Activated T-helper 2 cell treated with anti-CD3 and anti-CD28 coated beads, Interferon-gamma antibody, Interleukin-2, Interleukin-4, amounts not matched to agents 10 μg/mL and 5 μg/mL and 100 μg/mL, durations not matched to agents 14 hours and 24 hours and 36 hours (primary cell): ENCODE measurements at places on chromosomes 16 and 17. TPM values are rescaled to one million over a fixed set of nuclear protein-coding genes. Genes with fewer than 3 reads are reported as not detected.
A peak's percentile ranks its signal among the peaks of the same experiment; 100 is the strongest.

The MEIOC gene
- total RNA-seq, result 0.37 and 1.3 TPM in 2 replicates

The SARM1 gene
- 35.0 and 35.9 TPM in 2 replicates for total RNA-seq

The BAHCC1 gene
- total RNA-seq, result 0.90 and 0.91 TPM in 2 replicates

The PITPNC1 gene
- 10.9 and 11.2 TPM in 2 replicates for total RNA-seq

DNA sequence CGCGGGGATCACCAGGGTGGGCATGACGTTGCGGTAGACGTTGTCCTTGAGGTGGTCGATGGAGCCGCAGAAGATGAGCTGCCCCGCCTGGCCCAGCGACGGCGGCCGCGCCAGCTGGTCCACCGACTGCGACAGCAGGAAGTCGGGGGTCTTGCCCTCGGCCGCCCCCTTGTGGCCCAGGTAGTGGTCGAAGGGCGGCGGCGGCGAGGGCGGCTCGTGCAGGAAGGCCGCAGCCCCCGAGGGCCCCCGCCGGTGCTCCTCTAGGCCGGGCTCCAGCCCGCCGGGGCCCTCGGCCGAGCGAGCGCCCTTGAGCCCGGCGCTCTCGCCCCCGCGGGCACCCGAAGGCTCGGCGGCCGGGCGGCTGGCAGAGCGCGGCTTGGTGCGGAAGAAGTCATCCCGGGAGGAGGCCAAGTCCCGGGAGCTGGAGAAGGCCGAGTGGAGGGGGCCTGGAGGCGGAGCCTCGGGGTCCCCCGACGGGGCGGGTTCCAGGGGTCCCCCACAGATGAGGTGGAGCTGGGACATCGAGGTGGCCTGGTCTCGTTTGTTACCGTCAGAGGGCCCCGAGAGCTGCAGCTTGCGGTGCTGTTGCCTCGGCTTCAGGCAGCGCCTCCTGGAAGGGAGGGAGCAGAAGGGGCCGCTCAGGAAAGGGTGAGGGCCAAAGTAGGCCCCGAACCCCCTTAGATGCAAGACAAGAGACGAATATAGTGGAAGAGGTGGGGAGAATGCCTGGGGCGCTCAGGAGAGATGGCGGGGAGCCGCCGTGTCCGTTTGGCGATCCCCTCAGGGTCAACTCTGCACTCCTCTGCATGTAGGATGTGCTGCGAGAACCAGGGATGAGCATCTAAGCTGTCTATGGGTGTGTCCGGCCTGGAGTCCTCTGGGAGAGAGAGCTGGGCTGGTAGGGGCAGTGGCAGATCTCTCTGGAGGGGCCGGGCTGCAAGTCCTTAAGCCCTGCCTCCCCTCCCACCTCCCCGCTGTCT is 8.8 kb downstream of the FAM171A2 start:
- H3K4me1 ChIP-seq, result no peaks in the 10 kb centered on the region
- DNase-seq, result no peak
- H3K27me3 ChIP-seq, result peaks cover 15% of the 10 kb centered on the region
- peaks cover 7% of the 10 kb centered on the region for H3K36me3 ChIP-seq

DNA sequence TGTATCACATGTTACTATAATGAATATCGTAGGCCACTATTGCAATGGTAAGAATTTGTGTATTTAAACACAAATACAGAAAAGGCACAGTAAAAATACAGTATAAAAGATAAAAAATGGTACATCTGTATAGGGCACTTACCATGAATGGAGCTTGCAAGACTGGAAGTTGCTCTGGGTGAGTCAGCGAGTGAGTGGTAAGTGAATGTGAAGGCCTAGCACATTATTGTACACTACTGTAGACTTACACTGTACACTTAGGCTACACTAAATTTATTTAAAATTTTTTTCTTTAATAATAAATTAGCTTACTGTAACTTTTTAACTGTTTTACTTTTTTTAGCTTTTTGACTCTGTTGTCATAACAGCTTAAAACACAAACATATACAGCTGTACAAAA is 42.5 kb downstream of the AKAP10 start:
- no peaks in the 10 kb centered on the region for H3K4me1 ChIP-seq
- no peaks in the 10 kb centered on the region for H3K27me3 ChIP-seq
- H3K4me3 ChIP-seq, result no peak overlapping the region
- no peak for DNase-seq
- H3K27ac ChIP-seq, result no peak overlapping the region

GRCh38 chr17:35486920-35487732 is 38.6 kb upstream of the SLFN13 start:
- H3K4me3 ChIP-seq, result peak overlapping the region; percentile 83
- H3K27ac ChIP-seq, result peak overlapping the region; percentile 94
- peaks cover 90% of the 10 kb centered on the region for H3K36me3 ChIP-seq
- peak; percentile 65 for DNase-seq
- peaks cover 49% of the 10 kb centered on the region for H3K4me1 ChIP-seq

- H3K27ac ChIP-seq, result no peak overlapping the region
- H3K4me3 ChIP-seq, result no peak overlapping the region
- no peaks in the 10 kb centered on the region for H3K36me3 ChIP-seq
- H3K4me1 ChIP-seq, result peaks cover 3% of the 10 kb centered on the region
These were observed 15.6 kb downstream of the TLE7 start for GRCh38 chr16:71426069-71426879.

- no peaks in the 10 kb centered on the region for H3K36me3 ChIP-seq
- no peak overlapping the region for H3K4me3 ChIP-seq
These were observed 13.5 kb downstream of the STH start for GRCh38 chr17:46012506-46013079.

DNA sequence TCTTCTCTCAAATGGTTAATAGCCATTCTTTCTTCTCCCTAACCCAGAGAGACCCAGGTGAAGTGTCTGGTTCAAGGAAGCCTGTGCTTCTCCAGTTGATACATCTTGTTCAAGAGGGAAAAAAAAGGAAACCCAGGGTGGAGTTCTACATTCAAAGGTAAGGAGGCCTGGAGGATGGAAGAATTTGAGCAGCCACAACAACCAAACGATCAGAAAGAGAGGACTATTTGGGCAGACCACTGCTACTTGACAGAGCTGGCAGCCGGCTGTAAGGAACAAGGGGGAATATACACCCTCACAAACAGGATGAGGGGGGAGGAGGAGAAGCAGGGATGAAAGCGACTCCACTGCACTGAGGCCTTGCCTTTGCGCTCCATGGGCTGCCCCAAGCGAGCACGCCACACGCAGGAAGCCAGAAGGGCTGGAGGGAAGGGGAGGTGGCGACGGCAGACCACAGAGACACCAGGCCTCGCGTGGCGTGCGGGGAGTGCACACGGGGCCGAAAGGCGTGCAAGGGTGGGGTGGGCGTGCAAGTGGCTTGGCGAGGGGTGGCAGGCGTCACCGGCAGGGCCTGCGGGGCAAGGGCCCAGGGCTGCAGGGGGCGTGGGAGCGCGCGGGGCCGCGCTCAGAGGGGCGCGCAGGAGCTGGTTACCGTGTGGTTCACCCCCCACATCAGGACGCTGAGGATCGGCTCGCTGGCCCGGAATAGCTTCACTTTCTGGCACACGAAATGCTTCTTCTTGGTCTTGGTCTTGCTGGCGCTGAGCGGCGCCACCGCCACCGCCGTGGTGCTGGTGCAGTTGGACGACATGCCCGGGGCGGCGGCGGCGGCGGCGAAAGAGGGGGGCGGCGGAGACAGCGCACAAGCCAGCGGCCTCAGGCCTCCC is 499 bp downstream of the PIP4K2B start:
- peak overlapping the region; percentile 98 for H3K4me3 ChIP-seq
- peaks cover 34% of the 10 kb centered on the region for H3K4me1 ChIP-seq
- no peaks in the 10 kb centered on the region for H3K27me3 ChIP-seq
- H3K36me3 ChIP-seq, result peaks cover 62% of the 10 kb centered on the region
- H3K27ac ChIP-seq, result peak overlapping the region; percentile 91

- H3K27ac ChIP-seq, result no peak overlapping the region
- H3K36me3 ChIP-seq, result no peaks in the 10 kb centered on the region
- no peaks in the 10 kb centered on the region for H3K4me1 ChIP-seq
- no peak overlapping the region for H3K4me3 ChIP-seq
- H3K27me3 ChIP-seq, result peaks cover 16% of the 10 kb centered on the region
- DNase-seq, result no peak
These were observed 27.7 kb downstream of the NECAB2 start for GRCh38 chr16:83995754-83996153.

- H3K36me3 ChIP-seq, result no peaks in the 10 kb centered on the region
- no peak overlapping the region for H3K4me3 ChIP-seq
- no peak overlapping the region for H3K27ac ChIP-seq
- H3K27me3 ChIP-seq, result peaks cover 1% of the 10 kb centered on the region
- no peak for DNase-seq
These were observed 389.6 kb upstream of the DYNLRB2 start for GRCh38 chr16:80150978-80151721.

GRCh38 chr17:41498276-41498675 is 7.1 kb downstream of the KRT13 start:
- no peak overlapping the region for H3K4me3 ChIP-seq
- no peaks in the 10 kb centered on the region for H3K27me3 ChIP-seq
- H3K27ac ChIP-seq, result no peak overlapping the region

- peaks cover 4% of the 10 kb centered on the region for H3K4me1 ChIP-seq
- no peaks in the 10 kb centered on the region for H3K27me3 ChIP-seq
- no peak overlapping the region for H3K27ac ChIP-seq
- DNase-seq, result no peak
- H3K4me3 ChIP-seq, result no peak overlapping the region
- H3K36me3 ChIP-seq, result peaks cover 40% of the 10 kb centered on the region
These were observed 119.6 kb downstream of the SPAG9 start for GRCh38 chr17:51000835-51001638.

- peak within 1 kb of the TSS; percentile 88 for H3K27ac ChIP-seq
- H3K4me3 ChIP-seq, result peak within 1 kb of the TSS; percentile 61
- peaks cover 15% of the 10 kb centered on the region for H3K36me3 ChIP-seq
- no peak for DNase-seq
These were observed at the start of gene CES4A for GRCh38 chr16:66988197-66988788. TSS of gene CES4A (plus strand) at chr16:66988589. CDS start at chr16:66988773, 184 bp downstream.

- H3K27ac ChIP-seq, result no peak overlapping the region
- H3K27me3 ChIP-seq, result no peaks in the 10 kb centered on the region
- H3K4me3 ChIP-seq, result no peak overlapping the region
- no peaks in the 10 kb centered on the region for H3K36me3 ChIP-seq
- DNase-seq, result peak; percentile 15
- peaks cover 12% of the 10 kb centered on the region for H3K4me1 ChIP-seq
These were observed 44.9 kb upstream of the DNAJA2 start for GRCh38 chr16:47018223-47018891.

DNA sequence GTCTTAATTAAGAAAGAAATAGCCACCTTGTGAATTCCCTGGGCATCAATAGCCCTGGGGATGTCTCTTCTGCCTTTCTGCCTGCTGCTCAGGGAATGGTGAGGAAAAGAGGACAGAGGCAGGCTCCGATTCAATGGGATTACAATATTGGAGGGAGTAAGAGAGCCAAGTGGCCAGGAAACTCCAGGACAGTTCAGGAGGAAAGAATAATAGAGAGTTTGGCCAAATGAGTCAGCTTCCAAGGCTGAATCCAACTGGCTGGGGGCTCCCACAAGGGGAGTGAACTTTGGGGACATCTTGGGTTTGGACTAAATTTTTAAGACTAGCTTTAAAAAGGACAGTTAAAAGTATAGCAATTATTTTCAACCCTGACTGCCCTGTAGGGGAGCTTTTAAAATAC is 235.8 kb upstream of the ASIC2 start:
- no peak overlapping the region for H3K27ac ChIP-seq
- no peak for DNase-seq
- H3K27me3 ChIP-seq, result no peaks in the 10 kb centered on the region

DNA sequence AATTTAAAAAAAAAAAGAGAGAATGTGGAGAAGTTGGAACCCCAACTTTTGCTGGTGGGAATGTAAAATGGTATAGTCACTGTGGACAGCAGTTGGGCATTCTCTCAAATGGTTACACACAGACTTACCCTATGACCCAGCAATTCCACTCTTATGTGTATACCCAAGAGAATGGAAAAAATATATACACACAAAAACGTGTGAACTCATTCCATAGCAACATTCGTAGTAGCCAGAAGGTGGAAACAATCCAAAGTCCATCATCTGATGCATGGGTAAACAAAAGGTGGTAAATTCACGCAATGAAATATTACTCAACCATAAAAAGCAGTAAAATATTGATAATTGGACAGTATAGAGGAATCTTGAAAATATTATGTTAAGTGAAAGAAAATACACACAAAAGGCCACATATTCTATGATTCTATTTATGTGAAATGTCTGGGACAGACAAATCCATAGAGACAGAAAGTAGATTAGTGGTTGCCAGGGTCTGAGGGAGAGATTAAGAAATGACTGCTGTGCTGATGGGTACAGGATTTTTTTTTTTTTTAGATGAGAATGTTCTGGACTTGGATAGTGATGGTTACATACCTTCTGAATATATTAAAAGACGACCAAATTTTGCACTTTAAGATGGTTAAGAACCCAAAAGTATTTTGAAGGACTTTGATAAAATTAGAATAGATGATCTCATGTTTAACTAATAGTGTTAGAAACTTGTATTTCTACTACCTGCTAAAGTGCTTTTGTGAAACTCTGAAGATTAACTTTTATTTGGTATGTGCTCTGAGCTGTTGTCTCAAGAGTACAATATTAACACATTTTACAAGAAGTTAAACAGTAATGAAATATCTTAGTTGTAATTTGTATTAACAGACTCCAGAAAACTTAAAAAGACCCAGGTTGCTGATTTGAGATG is 60.9 kb downstream of the MRTFB start:
- no peak overlapping the region for H3K4me3 ChIP-seq
- no peaks in the 10 kb centered on the region for H3K27me3 ChIP-seq
- DNase-seq, result no peak
- no peaks in the 10 kb centered on the region for H3K36me3 ChIP-seq

DNA sequence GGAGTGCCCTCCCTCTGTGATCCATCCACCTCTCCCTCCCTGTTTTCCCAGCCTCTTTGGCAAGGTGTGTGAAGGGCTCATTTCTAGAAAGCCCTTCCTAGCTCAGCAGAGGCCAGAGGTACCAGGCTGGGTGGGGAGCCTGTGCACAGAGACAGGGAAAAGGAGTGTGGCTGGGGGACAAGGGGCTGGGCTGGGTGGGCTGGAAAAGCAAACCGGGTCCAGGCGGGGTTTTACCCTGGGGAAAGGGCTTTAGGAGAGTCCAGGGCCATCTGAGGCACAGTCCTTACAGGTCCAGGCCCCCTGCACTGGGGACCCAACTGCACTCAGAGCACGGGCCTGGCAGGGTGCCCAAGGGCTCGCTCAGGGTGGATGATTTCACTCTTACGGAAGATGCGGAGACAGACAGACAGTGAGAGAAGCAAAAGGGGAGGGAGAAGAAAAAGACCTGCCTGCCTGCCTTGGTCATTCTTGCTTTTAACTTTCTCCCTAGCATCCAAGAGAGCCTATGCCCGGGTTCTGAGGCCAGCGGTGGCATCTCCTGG is 7.0 kb downstream of the CRHR1 start:
- peaks cover 52% of the 10 kb centered on the region for H3K27me3 ChIP-seq
- no peak for DNase-seq
- no peak overlapping the region for H3K27ac ChIP-seq

DNA sequence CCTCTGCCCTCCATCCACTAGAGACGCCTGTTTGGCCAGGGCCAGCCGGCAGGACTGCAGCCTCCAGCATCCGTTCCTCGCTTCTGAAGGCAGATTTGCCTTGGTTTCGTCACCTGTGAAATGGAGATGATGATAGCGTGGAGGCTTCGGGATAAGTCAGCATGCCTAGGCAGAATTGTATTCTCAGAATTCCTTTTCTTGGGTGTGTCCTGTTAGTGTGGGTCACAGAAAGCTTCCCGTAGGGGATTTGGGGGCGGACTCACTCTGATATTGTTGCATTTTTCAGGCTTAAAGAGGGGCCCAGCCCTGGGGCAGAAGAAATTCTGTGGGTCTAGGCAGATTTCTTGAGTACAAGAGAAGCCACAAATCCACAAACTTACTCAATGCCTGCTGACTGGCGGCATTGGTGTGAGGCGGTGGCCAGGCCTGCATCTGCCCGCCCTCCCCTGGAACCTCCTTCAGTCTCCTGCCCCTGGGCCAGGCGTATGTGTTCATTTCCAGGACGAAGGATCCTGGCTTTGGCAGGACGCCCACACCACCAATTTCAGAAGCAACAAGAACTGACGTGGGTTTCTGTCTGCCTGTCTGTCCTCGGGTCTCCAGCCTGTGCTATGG is 17.6 kb downstream of the CCDC42 start:
- H3K4me1 ChIP-seq, result no peaks in the 10 kb centered on the region
- no peak overlapping the region for H3K27ac ChIP-seq
- DNase-seq, result no peak
